T47D (cell line): ENCODE measurements at places on chromosomes 1 and 21.

DNA sequence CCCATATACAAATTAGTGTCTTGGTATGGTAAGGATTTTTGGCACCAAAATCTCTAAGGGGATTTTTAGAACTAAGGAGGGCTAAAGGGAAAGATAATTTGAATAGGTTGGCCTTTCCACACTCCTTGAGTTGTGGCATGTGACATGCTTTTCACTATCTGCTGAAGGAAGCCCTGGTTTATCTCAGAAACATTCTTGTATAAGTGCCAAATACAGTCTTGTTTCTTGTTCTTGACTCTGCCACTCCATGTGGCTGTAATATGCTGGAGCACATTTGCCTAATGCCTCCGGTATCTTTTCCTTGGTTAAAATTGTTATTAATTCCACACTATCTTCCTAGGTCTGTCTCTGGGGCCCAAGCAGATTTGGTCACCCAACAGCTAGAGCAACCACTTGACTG lies 457.0 kb downstream of the USP25 start:
- no peak for DNase-seq

DNA sequence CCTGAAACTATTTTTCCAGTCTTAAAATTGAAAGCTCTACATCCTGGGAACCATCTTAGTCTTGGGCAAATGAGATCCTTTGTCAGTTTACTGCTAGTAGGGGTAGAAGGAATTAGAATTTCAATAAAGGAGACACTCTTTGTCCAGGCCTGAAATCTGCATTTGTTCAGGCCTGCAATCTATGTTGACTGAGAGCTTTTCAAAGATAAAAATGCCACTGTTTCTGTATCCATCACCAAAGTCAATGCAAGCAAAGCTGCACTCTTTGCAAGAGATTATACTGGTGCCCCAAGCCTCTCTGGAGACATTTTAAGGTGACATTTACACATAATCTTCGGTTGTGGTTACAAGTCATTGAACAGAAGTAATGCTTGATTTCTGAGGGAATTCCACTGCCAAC lies 135.7 kb downstream of the CTH start:
- DNase-seq, result no peak

GRCh38 chr1:94895518-94895917 lies 31.4 kb downstream of the CNN3 start:
- DNase-seq, result no peak

DNA sequence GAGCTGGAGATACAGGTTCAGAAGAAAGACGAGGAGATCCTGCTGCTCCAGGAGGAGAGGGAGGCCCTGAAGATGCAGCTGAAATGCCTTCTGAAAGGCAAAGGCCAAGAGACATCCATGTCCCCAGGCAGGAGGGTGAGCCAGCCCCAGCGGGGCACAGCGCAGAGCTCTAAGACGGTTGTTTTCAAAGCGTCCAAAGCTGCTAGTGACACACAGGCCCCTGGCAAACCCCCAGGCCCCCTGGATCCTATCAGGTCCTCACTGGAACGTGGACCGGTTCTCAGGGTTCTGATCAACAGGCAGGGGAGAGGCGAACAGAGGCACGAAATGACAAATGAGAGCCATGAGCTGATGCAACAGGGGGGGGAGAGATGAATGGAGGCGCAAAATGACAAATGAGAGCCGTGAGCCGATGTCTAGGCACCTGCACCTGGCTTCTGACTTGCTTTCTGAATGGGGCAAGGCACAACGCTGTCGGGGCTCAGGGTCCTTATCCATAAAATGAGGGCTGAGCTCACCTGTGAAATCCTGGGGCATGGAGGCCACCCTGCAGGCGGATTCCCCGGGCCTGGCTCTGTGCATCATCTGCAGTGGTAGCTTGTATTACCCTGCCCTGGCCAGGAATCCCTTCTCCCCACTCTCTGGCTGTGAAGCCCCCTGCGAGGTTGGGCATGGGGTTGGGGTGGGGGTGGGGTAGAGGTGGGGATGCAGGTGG lies 9.2 kb downstream of the CCDC27 start:
- no peak for DNase-seq

GRCh38 chr21:33667636-33668035 lies 25.3 kb downstream of the ITSN1 start:
- no peak for DNase-seq

DNA sequence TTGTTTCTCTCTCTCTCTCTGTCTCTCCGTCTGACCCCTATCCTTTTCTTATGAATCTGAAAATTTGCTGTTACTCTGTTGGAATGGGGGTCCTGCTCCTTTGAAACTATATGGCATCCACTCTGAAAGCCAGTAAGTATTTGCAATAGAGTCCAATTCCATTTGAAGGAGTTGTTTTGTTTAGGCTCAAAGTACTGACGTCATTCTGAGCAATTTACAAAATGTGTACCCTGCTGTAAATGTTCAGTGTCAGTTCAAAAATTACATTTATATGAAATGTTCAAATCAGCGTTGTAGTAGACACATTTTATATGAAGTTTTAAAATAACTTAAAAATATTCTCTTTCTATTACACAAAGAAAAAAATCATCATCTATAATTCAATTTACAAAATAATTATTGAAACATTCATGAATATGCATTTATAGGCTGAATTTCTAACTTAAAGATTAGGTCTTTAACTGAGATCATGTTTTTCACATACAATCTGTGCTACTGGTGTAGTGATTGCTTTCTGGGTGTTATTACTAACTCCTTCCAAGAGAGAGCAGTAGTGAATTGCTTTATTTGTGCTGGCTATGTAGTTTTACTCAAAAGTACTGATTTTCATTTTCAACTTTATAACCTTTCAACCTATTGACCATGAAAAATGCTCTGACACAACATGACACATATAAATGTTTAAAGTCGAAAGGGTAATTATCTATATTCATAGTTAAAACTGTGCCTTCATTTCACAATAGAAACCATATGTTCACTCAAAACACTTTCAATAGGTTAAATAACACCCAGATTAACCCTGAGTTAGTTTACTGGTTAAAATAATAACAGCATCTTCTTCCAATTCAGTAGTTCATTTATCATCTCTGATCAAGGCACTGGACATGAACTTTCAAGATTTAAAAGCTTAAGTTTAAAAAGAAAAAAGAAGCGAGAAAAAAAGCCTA lies 253.1 kb upstream of the ADGRL4 start:
- DNase-seq, result peak; percentile 39

DNA sequence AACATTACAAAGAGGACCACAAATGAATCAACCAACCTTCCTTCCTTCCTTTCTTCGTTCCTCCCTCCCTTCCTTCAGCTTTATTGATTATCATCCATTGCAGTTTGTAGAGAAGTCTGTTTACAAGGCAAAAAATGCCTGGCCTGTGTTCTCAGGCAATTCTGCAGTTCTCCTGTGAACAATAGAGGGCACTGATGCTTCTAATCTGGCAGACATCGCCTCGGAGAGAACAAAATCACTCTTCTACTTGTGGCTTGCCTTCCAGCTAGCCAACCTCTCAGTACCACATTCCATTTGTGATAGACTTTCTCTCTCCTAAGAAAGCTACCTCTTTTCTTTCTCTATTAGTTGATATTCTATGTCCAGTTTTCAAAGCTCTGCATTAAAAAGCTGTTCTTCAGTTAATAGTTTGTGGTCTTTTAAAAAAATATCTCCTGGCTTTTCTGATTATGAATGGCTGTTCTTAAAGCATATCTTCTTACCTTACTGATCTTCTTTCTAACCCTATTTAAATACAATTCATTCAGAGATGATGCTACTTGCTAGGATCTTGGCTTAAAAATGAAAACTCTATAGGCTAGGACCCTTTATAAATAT lies 26.9 kb upstream of the ESRRG start:
- DNase-seq, result peak; percentile 78

DNA sequence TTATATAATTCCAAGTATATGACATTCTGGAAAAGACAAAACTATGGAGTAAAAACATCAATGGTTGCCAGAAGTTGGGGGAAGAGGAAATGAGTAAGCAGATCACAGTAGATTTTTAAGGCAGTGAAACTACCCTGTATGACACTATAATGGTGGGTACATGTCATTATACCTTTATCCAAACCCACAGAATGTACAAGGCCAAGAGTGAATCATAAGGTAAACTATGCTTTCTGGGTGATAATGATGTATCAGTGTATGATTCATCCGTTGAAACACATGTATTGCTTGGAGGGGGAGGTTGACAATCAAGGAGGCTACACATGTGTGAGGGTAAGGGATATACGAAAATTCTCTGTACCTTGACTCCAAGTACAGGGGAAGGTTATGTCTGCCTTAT lies 862.7 kb downstream of the PLA2G4A start:
- DNase-seq, result no peak

- no peak for DNase-seq
Observed at GRCh38 chr1:168963601-168964000, 142.9 kb upstream of the ATP1B1 start.

DNA sequence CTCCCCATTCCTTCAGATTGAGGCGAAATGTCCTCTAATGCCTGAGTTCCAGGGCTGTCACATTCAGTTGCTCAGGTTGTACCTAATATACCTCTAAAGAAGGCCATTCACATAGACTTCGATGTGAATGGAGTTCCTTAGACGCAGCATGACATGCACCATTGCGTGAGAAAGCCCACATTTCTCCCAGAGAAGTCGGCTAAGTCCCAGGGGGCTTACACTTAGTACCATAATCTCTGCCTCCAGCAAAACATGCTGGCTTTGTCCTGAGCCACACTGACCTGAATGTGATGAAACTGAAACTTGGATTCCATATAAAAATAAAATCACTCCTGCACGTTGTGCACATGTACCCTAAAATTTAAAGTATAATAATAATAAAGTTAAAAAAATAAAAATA lies 23.2 kb upstream of the SLC2A1 start:
- no peak for DNase-seq

GRCh38 chr21:15221799-15222386 lies 157.1 kb upstream of the NRIP1 start:
- no peak for DNase-seq

GRCh38 chr1:12094180-12094579 lies 31.1 kb downstream of the TNFRSF8 start:
- DNase-seq, result no peak

DNA sequence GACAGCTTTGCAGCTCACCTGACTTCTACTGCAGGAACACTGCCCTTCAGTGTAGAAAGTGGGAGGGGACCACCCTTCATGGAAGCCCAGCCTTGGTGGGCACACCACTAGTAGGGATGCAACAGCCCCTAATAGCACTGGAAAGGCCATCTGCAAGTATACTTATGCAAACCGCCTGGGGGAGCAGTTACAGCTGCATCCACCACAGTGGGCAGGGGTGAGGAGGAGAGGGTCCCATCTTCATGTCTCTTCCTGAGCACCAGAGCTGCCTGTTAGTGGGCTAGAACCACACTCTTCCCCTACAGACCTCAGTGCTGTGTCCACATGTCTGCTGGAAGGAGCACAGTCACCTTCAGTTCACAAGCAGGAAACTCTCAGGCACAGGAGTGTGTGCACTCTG lies 66.2 kb upstream of the LHX8 start:
- DNase-seq, result no peak

GRCh38 chr1:56838759-56839158 lies 15.8 kb upstream of the C8A start:
- no peak for DNase-seq

- DNase-seq, result no peak
Observed at GRCh38 chr21:21955204-21955603, 957.0 kb downstream of the NCAM2 start.

- DNase-seq, result no peak
Observed at GRCh38 chr1:37667023-37667671, 25.2 kb upstream of the CDCA8 start.

GRCh38 chr1:81407000-81407821 lies 393.5 kb upstream of the ADGRL2 start:
- DNase-seq, result no peak

DNA sequence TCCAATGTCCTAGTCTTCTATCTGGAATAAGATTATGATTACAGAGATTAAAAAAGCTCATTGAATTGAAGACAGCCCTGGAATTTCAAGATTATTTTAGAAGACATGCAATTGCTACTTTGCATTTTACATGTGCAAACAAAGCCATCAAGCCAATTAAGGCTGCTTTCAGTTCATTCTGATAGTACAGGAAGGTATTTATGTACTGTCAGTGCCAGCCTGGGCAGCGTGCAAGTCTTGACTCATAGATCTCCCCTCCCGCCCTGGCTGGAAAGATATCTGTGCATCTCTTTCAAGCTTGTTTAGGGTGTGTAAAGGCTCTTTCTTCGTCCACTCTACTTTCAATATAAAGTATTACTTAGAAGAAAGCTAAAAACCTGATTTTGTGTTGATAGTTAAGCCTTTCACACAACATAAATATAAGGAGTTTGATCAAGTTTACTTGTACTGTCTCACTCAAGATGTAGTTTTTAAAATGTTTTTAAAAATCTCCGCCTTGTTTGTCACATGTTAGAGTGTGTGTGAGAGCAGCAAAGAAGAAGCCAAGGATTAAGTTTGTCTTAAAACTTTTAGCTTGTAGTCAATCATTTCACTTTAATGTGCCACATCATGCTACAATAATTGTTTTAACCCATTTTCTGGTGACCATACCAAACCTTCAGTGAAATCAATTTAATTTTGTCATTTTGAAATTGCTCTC lies 13.6 kb upstream of the LYPLAL1 start:
- DNase-seq, result no peak

DNA sequence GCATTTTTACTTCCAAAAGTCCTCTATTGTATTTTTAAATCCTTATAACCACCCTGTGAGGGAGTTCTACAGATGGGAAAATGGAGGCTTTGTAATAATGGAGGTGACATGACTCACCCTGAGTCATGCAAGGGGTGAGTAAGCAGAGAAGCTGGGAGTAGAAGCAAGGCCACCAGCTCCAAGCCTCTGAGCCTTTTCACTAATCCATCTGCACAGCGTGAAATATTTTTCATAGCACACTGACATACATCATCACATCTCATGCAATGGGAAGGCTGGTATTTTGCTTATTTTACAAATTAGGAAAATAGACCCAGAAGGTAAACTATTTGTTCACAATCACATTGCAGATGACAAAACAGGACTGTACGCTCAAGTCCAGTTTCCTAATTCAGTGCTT lies 96.9 kb downstream of the KCNH1 start:
- DNase-seq, result no peak
